ENCODE measurements at places on chromosomes 12 and 14. TPM values are rescaled to one million over a fixed set of nuclear protein-coding genes. Genes with fewer than 3 reads are reported as not detected.

DNA sequence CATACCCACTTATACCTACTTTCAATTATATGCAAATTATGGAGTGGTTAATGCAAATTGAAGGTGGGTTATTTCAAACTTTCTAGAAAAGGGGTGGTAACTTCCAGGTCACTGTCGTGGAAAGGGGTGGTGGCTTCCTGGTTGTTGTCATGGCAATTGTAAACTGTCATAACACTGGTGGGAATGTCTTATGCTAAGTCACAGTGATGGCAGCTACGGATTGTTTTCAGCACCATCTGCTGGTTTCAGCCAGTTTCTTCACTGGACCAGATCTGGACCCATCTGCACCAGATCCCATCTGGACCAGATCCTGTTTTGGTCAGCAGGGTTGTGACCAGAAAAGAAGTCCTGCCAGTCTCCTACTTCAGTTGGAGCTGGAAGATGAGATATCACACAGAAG lies 1469.3 kb downstream of the AACS start:
- DNase-seq: no peak

DNA sequence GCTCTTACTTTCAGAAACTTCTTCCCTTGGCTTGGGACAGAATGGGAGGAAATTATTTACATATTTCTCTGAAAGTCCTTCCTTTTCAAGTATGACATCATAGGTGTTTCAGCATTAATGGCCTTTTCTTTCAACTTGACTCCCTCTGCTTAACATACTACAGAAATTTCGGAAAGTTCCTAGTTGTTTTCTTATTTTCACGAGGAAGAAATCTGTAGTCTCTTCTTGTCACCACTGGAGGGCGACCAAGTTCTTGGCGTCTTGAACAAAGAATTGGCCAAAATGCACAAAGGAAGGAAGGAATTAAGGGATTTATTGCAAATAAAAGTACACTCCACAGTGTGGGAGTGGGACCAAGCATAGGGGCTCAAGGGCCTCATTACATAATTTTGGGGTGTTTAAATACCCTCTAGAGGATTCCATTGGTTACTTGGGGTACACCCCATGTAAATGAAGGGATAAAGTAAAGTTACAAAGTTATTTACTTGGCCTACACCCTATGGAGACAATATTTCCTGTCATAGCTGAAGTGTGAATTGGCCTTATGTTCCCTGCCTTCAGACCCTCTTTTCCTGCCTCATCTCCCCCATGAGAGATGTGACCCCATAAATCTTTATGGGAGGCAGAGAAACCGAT lies 70.4 kb downstream of the RPL10L start:
- peak; percentile 19 for DNase-seq

Gene KRT80
- not detected for total RNA-seq

GRCh38 chr12:109735051-109735521 lies 21.5 kb downstream of the FAM222A start:
- no peak for DNase-seq

- DNase-seq: no peak
Observed at GRCh38 chr14:23361320-23361719, 3.7 kb downstream of the EFS start.
